GOT3 (cell line): ENCODE measurements at places on chromosomes 1 and 21.

DNA sequence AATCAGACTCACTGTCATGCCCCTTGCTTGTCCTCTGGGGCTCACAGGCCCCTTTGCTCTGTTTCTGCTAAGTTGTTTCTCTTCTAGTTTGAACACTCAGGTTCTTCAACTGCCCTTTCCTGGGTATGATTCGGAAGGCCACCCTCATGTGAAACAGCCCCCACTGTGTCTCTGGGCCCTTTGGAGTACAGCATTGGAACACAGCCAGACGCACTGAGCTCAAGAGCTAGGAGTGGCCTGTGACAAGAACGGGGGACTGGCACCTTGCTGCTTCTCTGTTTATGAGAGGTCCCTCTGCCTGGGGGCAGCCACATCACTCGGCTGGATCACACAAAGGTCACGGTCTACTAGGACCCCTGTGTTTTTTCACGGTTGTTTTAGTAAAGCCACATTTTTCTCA, 114.4 kb upstream of the ZC3H12A start:
- no peak for DNase-seq

- no peak for DNase-seq
Measured at GRCh38 chr1:90155721-90156487, 161.0 kb downstream of the ZNF326 start.

GRCh38 chr1:228974273-228974672, 239.0 kb downstream of the RHOU start:
- DNase-seq = no peak

- no peak for DNase-seq
Measured at GRCh38 chr21:15057285-15057684, 7.5 kb downstream of the NRIP1 start.

DNA sequence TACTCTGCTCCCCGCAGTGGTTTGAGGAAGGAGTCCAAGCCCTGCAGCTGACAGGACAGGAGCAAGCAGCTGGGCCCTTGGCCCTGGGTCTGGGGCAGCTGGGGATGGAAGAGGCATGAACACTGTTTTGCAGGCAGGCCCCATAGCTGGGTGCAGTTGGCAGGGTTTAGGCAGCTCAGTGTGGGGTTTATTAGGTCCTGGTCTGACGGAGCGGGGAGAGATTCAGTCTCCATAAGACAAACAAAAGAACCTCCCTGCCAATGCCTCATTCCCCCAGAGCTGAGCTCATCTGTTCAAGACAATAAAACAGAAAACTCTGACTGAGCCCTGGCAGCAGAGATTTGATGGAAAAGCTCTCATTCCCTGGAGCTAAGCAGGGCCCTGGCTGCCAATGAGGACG, 37.3 kb downstream of the OLFML2B start:
- no peak for DNase-seq

DNA sequence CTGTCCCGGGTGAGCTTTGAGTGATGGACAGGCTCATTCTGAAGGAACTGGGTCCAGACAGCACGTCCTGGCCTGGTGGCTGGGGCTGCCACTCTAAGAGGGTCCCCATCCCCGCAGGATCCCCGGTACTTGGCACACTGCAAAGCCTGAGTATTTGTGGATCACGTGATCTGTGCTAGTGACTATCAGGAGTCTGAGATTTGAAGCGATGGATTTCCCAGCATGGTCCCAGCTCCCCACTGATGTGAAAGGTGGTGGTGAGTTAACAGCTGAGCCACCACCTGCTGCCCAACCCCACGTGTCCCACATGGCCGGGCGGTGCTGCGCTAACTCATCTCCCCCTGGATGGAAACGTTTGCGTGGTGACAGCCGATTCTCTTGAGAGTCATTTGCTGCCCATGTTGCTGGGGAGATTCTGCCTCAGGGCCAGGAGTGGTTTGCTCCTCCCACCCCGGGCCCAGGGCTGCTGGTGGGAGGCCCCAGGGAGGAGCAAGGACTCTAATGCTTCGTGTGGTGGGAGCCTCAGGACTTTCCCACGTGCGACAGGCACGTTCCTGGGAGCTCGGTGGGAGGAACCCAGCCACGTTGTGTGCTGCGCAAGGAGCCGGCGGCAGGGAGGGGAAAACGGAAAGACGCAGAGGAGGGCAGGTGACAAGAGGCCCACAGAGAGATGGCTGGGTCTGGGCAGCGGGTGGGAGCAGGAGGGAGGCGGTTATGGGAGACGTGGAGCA, 15.1 kb downstream of the FAAP20 start:
- no peak for DNase-seq

GRCh38 chr1:193634876-193635275, 448.5 kb upstream of the B3GALT2 start:
- DNase-seq = no peak

GRCh38 chr1:52404975-52405338, 555 bp downstream of the PRPF38A start:
- DNase-seq = no peak
